ENCODE measurements at places on chromosomes 1 and 21.
A peak's percentile ranks its signal among the peaks of the same experiment; 100 is the strongest.

- peak; percentile 46 for DNase-seq
These were observed 26.3 kb upstream of the PCBP3 start for GRCh38 chr21:45617021-45617921.

GRCh38 chr1:21899987-21900386, 37.1 kb downstream of the HSPG2 start:
- peak; percentile 34 for DNase-seq

DNA sequence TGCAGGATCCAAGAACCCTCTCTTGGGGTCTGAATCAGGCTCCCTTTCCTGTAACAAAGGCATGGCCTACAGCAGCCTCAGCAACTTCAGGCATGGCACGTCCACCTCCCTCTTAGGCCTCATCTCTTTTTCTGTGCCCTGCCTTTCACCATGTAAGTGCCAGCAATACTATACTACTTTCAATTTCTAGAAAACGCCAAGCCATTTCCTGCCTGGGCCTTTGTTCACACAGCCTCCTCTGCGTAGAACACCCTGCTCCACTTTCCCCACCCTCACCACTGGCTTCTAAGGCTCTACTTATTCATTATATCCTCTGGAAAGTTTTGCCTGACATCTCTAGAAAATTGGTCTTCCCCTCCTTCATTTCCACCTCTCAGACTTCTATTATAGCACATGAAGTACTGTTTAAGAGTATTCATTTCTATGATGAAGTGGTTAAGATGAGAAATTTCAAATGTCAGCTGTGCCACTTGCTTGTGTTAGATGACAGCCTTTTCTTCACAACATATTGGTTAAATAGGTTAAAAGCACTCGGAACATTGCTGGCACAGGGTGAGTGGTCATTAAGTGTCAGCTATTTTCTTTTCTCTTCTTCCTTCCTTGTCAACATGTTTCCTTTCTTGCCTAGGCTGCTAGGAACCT, 41.6 kb upstream of the VWA5B1 start:
- no peak for DNase-seq

DNA sequence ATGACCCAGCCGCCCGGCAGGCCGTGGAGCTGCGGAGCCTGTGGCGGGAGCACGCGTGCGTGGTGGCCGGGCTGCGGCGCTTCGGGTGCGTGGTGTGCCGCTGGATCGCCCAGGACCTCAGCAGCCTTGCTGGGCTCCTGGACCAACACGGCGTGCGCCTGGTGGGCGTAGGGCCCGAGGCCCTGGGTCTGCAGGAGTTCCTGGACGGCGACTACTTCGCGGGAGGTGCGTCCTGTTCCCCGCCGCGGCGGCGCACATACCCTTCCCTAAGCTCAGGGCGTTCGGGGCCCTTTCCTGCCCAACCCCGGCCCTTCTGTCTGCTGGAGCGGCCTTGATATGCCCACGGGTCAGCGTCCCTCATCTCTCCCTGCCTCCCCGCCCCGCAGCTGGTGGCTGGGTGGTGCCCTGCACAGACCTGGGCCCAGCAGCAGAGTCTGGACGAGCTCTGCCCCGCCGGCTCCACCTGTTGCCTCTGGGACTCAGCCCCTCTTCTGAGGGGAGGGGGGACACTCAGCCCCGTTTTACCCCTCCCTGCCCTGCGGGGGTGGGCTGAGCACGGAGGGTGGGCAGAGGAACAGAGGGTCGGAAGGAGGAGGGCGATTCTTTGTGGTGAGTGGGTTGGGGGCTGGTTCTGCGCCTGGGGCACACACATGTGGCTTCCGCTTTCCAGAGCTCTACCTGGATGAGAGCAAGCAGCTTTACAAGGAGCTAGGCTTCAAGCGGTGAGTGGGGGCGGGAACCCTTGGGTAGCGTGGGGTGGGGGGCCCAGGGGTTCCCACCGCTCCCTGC, 688 bp downstream of the PRXL2B start:
- DNase-seq, result no peak

- DNase-seq, result no peak
These were observed 10.7 kb downstream of the TMEM81 start for GRCh38 chr1:205073511-205073910.

DNA sequence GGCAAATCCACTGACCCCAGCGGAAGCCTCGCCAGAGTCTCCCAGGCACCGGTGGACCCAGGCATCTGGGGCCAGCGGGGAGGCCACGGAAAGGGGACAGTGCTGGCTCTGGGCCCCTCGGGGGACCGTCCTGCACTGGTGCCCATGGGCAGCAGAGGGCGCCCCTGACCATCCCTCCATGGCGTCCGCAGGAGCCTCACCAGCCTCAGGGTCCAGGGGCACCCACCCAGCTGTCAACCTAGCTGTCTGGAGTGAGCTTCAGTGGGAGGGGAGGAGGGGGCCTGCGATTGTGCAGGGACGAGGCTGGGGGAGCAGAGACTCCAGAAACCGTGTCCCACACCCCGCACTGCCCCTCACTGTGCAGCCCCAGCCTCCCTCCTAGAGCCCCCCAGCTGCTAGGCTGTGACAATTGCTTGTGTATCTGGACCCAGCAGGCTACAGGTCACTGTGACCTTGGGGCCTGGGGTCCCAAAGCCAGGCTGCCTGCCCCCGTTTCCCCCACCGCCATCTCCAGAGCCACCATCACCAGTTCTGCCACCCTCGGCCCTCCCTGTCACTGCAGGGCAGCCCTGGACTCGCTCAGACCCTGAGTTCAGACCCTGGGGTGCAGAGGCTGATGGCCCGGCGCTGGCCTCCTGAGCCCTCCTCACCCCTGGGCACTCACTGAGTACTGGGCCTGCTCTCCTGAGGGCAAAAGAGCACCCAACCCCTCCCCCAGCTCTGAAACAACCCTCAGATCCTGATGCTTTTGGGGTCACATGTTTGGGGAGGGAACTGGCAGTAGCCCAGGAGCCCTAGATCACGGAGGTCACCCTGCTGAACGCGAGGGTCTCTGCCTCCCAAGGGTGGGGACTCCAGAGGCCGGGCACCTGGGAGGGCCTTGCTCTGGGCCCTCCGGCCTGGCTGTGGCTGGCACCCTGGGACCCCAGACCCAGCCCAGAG, 10.6 kb upstream of the COL6A1 start:
- DNase-seq, result peak; percentile 85

DNA sequence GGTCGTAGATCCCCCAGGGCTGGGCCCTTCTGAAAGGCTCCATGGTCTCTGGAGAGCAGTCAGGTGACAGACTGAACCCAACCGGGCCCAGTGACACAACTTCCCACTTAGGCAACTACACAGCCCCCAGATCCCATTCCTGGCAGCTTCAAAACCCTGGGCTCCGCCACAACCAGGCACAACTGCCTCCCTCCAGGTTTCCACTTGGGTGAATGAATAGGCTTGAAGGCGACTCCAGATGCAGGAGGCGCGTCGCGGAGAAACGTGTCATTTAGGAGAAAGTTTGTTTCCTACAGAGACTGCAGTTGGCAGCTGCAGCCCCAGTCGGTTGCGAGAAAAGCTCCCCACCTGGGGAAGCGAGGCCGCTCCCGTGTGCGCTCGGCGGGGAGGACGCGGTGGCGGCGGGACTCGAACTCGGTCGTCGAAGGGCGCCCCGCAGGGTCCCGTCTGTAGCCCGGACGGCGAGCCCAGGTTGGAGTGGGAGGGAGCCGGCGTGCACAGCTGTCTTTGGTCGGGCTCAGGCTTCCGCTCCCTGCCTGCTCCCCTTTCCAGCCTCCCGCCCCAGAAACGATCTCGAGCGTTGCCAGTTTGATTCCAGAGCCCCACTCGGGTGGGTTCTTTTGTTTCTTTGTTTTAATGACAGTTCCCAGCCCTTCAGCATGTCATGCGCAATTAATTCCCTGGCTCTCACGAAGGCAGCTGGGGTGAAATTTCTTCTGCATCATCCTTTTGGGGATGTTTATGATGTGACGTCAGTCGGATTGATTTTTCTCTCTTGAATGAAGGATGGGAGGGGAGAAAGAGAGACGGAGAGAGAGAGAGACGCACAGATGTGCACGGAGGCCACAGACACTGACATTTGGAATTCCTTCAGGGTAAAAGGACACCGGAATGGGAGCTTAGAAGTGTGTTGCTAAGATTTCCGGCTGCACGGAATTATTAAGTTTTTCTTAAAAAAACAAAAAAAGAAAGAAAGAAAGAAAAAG, 862 bp upstream of the SGIP1 start:
- peak; percentile 44 for DNase-seq

DNA sequence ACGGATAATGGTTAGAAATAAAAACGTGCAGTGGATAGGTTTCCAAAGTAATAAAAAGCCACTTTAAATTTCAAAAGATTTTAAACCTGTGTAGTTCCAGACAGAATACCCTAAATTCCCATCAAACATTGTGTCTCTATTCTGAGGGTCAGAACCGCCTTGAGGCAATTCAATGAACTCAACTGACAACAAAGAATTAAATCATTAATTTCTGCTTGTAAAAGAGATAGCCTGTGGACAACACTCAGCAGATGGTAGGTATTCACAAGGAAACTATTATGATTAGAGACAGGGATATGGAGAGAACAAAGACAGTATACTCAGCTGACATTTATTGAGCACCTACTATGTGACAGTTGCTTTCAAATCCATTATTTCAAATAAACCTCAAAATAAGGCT, 35.1 kb upstream of the JUN start:
- no peak for DNase-seq

DNA sequence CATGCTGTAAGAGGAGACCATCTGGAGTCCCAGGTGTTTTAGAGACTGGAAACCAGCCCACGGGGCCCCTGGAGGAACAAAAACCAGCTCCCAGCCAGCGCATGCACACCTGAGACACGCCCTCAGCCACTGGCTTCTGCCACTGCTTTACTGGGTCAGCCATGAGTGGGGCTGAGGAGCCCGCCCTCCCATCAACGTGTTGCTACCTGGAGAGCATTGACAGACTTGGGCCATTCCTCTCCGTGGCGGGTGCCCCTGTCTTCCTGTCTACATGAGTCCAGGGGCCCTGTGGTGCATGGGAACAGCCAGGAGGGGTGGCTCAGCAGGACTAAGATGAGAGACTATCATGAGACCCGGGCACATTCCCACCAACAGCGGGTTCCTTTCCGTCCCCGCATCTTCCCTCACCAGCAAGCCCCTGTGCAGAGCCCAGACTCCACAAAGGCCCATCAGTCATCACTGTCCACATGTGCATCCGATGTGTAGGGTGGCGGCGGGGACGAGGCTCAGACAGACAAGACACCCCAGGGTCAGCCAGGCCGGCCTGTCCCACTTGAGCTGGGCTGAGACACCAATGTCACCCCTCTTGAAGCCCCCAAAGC, 45.4 kb upstream of the POFUT2 start:
- DNase-seq, result no peak

GRCh38 chr1:85992791-85993190, 163.8 kb downstream of the COL24A1 start:
- no peak for DNase-seq

DNA sequence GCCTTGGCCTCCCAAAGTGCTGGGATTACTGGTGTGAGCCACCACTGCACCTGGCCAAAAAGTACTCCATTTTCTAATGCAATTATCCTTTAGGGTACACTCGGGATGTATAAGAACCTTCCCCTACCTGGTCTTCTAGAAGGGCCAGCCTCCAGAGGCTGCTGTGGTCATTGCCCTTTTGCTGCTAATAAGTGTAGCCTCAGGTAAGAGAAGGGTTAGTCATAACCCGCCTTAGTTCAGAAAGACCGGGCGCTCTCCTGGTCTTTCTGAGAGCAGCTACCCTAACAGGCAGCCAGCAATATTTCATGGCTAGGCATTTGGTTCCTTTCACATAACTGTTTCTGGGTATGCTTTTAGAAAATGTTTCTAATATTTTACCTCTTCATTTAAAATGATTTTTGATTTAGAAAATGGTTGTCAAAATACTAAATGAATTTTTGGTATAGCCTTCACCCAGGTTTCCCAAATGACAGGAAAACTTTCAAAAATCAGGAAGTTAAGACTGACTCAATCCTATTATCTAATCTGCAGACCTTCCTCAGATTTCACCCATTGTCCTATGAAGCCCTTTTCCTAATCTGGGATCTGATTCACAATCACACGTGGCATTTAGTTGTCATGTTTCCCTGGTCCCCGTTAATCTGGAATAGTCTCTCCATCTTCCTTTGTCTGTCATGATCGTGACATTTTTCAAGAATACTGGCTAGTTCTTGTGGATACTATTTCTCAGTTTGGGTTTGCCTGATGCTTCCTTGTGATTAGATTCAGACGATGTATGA, 479.0 kb downstream of the SIPA1L2 start:
- no peak for DNase-seq

GRCh38 chr1:204563307-204563706, 47.1 kb downstream of the MDM4 start:
- no peak for DNase-seq

GRCh38 chr1:159023723-159024122, 14.0 kb downstream of the IFI16 start:
- peak; percentile 10 for DNase-seq

DNA sequence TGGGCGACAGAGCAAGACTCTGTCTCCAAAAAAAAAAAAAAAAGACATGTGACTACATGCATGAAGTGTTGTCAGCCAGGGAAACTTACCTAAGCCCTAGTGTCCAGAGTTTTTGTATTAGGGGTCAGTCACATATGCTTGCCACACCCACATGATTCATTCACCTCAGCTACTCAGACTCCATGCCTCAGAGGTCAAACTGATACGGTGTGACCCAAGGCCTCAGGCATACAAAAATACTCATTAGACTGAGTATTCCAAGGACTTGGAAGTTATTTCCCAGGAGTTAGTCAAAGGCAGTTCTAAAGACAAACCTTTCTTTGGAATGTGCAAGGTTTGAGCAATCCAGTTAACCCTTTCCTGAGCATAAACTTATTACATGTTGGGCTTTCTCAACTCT, 6.3 kb upstream of the TRIM33 start:
- DNase-seq, result no peak

DNA sequence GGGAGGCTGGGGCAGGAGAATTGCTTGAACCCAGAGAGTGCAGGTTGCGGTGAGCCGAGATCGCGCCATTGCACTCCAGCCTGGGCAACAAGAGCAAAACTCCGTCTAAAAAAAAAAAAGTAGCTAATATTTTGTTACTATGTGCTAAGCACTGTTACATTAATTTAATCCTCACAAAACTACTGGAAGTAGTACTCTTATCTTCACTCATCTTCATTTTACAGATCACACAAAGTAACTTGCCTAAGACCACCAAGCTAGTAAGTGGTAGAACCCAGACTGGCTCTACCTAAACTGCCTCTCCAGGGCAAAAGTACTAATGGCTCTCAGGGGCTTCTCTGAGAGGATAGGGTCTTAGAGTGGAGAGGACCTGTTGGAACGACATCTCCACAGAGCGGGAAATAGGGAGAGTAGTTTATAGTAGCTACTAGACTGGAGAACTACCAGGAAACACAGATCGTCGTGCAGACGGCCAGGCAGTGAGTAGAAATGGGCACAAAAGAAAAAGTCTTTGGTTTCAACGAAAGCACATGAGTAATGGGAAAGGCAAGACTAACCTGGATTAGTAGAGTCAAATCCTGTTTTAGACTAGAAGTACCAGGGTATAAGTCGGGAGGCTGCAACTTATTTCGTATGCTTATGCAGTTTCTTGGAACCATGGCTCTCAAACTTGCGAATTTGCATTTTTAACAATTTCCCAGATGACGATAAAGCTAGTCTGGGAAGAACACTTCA, 1.4 kb downstream of the CLCC1 start:
- DNase-seq, result no peak

Data from nephron progenitor cell (in vitro differentiated cells).